Umbilical cord (tissue), 2 donors: ENCODE measurements at places on chromosomes 7 and 10. TPM values are rescaled to one million over a fixed set of nuclear protein-coding genes. Genes with fewer than 3 reads are reported as not detected.

The CASP7 gene
- 22.9 TPM for total RNA-seq

The PGAM2 gene
- not detected for total RNA-seq

The PALD1 gene
- 4.8 TPM for total RNA-seq

The ITPRID1 gene
- total RNA-seq, result 25.0 TPM

The SFRP4 gene
- 3.4 TPM for total RNA-seq

The ACSM6 gene
- 0.96 TPM for total RNA-seq

- no peak for DNase-seq
Measured at GRCh38 chr7:30663414-30663813, 18.8 kb downstream of the CRHR2 start.

GRCh38 chr7:101109368-101109767 lies 17.5 kb upstream of the SERPINE1 start:
- DNase-seq, result no peak

DNA sequence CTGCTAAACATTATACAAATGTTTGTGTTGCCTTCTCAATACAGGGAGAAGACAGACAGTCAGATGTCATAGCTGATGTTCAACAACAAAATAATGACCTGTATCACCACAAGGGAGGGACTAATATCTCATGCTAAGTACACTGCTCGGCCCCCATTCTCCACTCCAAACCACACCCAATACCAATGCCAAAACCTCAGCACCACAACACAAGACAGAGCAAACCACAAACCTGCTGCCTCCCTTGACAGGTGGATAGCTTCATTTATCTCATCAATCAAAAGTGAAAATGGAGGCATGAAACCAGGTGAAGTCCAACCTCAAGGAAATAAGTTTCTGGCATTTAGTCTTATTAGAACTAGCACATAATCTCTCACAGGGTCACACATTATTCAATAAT lies 109.5 kb downstream of the PARD3 start:
- DNase-seq, result no peak

DNA sequence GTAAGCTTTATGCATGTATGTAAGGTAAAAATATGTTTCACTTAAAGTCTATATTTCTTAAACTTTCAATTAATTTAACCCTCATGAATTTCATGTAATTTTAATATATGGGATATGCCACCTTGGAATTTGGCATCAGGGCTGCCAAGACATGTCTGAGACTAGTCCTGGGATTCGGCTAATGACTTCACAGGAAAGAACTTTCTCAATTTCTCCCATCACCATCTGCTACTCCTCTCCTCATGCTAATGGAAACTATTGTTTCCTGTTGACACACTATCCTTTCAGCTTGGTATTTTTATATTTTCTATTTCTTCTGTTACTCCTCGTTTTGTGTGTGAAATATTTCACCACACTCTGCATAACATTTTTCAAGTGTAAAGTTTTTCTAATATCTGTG lies 205.9 kb downstream of the ARL4A start:
- no peak for DNase-seq

GRCh38 chr7:78499283-78499682 lies 700.7 kb downstream of the PHTF2 start:
- no peak for DNase-seq
